Stimulated activated naive B cell treated with anti-CD40 and anti-IgM and Interleukin-4, amounts not matched to agents 10 μg/mL and 1 μg/mL and 100 μg/mL, for 72 hours (primary cell): ENCODE measurements at places on chromosomes 12 and 14.

GRCh38 chr14:81534510-81535074, 939 bp upstream of the SEL1L start:
- no peak for DNase-seq

DNA sequence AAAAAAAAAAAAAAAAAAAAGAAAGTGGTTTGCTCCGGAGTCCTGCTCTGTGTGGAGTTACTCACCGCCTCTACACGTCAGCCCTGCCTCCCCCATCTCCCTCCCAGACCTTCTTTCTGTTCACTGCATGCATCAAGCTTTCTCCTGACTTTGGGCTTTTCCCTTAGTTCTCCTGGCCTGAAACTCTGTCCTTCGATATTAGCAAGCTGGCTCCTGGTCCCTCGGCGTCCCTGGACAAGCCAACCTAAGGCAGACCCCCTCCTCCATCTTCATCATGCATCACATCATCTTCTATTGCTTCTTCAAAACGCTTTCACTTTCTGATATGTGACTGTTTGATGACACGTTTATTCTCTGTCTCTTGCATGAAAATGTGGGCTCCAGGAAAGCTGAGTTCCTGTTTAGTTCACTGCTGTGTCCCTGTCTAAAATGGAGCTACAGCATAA, 40.6 kb downstream of the SLC15A4 start:
- DNase-seq: no peak

- DNase-seq: no peak
Observed at GRCh38 chr12:29703528-29703927, 80.2 kb downstream of the TMTC1 start.

DNA sequence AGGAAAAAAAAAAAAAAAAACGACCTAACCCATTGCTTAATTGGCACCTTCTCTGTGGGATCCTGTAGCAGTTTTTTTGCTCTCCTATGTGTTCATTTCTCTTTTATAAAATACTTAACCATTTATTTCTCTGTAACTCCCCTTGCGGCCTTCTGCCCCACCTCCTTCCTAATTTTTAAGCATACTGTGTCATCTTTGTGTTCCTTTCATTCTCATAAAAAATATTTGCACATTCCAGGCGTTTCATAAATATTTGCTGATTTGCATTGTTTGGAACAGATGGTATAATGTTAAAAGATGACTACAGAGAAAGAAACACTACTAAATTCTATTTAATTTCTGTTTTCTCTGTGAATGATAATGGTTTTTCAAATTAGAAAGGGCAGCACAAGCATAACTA, 77.9 kb downstream of the NPAS3 start:
- DNase-seq: no peak

DNA sequence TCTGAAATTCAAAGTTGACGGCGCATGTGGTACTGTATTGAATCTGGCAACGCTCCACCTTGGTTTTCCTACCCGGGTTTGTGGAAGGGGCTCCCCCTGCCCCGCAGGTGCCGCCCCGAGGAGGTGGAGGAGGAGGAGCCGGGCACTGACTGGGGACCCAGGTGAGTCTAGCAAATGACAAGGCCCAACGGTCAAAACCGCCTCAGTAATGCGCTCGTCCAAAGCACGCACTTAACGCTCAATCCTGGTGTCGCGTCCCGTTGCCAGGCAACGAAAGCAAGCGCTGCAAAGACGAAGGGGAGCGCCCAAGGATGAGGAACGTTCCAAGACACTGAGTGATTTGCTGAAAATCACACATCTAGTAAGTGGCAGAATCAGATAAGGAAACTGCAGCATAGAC, 24.0 kb upstream of the CLEC4E start:
- DNase-seq: no peak

DNA sequence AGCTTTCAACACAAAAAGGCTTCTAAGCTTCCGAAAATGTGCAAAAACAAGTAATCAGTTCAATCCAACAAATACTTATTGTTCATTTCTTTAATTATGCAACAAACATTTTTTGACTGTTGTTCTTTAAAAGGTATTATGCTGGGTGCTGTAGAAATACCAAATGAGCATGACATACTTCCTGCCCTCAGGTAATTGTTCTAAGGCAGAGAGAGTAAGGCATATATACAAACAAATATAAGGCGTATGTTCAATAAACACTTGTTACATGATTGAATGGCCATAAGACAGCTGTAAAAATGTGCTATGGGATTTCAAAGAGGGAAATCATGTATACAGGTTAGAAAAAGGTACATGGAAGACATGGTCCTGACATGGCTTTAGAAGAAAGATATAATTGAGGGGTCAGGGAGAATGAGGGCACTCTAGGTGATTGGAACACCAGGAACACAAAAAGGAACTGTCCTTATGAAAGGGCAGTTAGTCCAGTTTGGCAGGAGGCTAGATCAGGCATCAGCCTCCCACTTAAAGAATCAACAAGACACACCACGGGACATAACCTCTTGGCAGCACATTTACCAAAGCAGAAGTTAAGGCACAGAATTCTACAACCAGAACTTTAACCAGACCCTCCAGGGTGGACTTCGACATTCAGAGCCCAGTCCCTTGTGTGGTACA, 135.8 kb upstream of the SCAF11 start:
- DNase-seq: no peak

GRCh38 chr12:112876506-112876905, 30.3 kb upstream of the OAS1 start:
- DNase-seq: no peak

DNA sequence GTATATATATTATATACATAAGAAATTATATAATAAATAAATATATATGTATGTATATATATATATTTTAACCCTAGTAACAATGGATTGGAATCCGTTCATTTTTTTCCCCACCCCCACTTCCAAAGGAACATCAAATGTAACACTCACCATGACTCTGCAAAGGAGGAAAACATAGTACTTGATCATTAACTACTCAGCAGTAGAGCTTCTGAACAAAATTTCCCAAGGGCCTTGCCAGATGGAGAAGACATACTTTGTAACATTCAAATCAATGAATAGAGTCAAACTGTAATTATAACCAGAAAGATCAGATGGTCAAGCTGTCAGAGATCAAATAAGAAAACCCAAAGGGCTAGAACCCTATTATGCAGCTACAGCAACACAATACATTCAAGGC, 126.0 kb upstream of the CNTN1 start:
- no peak for DNase-seq

DNA sequence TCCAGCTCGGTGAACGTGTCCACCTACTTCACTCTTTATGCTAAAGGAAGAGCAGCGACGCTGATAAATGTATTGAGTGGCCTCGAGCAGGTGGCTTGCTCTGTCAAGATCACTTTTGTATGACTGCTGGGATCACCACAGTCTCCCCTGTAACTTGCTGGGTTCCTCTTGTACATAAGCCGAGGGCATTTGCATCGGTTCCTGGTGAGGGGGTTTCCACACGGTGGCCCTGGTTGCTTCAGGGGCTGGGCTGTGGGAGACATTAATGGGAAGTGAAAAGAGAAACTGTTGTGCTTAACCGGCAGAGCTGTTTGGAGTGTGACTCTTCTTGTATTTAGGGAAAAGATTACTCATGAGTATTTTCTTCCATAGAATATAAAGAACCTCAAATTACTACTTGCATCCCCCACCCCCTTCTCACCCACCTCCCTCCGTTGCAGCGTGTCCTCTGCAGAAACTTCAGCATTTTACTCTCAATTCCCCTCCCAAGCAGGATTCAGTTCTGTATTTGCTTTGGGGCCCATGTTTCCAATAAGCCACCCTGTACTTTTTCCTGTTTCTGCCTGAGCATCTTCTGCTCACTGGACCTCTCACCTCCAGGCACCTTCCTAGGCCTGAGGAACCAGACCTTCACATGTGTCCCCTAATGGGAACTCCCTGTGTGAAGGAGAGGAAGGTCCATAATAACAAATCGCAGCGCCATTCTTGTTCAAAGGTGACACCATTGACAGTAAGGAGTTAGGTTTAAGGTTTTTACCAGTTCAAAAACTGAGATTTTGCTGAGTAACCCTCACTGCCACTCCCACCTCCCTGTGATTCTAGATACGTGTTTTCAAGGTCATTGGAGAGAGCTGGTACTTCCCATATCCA, 187.0 kb downstream of the ETV6 start:
- peak; percentile 94 for DNase-seq
